ENCODE measurements at places on chromosomes 12 and 14.

GRCh38 chr12:6225630-6226001, 25.4 kb downstream of the CD9 start:
- DNase-seq = no peak

DNA sequence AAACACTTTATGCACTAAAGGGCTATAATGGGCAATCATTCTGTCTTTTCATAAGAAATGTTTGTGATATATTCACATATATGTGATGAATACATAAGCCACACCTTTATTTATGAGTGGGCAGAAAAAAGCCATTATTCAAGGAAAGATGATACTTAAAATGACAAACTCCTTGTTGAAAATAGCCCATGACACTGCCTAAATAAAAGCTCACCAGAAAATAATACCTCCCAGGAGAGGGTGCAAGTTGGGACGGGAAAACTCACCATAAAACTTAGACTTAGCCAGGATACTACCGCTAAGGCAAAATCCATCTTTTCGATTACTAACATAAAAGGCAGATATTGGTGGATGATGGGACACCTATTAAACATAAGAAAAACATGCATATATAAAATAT, 35.8 kb upstream of the BBS10 start:
- no peak for DNase-seq

GRCh38 chr12:108629824-108630476, 3.7 kb downstream of the SELPLG start:
- no peak for DNase-seq

DNA sequence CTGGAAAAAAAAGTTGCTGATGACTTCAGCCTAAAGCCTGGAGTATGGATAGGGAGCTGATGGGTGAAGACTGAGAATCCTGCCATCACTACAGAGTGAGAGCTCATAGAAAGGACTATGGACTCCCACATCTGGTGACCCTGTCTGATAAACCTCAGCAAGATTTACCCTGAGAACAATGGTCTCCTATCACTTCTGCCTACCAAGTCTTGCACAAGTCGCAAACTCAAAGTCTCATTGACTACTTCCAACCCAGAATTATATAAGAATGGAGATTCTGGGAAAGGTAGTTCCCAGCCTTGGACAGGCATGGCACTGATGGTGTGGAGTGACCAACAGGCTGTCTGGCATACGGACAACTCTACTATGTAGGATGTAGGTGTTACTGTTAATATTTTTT, 9.7 kb upstream of the MDM1 start:
- no peak for DNase-seq

DNA sequence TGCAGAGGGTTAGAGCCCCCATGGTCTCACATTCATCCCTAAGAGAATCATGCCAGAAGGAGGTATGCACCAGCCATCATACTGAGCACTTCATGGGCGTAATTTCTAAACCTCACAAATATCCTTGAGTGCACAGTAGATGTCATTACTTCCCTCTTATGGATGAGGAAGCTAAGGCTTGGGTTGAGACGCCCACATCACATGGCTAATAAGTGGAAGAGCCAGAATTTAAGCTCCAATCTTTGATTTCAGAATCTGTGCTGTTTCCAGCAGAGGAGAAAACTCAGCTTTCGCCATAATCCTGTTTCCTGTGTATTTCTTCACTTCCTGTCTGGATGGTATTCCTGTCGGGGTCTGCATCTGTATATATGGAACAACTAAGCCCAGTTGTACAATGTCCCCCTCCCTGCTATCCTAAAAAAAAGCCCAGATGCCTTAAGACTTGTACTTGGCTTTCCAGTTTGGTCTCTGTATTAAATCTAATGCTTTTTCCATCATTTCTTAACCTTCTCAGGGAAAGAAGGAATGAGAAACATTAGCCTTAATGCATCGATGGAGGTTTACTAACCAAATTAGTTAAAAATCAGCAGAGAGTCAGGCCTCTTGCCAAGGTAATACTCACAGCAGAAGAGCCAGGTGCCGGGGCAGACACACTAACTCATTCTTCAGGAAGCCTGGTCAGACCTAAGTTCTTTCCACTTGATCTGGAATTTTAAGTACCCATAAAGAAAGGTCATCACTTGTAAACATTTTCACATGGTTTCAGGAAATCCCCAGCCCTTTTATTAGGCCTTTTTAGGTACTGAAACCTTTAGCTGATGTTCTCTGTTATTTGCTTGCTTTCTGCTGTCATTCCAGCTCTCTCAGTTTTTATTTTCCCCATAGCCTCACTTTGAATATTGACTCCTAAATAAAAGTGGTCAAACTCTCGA, 5.3 kb downstream of the ISCU start:
- no peak for DNase-seq

DNA sequence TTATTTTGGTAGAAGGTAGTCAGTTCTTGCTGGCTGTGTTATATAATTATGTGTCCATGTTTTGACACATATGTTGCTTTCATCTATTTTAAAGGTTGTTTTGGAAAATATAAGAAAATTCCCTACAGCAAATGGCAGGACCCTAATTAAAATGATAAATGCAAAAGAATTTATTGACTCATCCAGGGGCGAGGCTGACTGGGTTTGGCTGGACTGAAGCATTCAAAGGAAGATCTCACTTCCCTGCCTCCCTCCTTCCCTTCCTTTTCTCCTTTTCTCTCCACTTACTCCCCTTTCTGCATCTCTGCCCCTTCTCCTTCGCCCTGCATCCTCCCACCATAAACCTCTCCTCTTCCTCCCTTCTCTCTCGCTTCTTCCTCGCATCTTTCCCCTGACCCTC, 129.6 kb downstream of the SNAPC1 start:
- DNase-seq = no peak

DNA sequence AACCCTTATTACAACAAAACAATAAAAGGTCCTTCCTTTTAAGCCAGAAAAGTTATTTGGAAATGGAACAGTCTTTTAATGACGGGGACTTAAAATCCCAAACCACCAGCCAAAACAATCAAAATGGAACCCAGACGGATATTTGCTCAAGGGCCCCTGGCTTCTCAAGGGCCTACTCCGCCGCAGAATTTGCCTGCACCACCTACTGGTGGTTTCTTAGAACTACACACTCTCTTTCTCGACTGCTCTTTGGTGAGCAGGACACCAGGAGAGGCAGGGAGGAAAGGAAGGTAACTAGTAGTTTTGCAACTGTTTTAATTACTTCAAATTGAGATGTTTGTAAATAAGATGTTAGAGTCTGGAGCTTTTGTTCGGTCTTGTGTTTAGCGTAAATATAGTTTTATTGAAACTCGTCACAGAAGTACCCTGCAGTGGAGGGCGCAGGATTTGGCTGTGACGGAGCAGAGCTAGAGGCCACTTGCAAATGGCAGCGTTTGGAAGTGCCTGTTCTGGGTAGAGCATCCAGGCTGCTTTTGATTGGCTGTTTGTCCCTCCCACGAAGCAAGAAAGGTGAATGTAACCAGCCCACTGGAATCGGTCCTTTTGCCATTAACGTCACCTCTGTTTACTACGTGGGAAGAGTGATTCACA, 238.5 kb downstream of the CACNA1C start:
- DNase-seq = peak; percentile 8

DNA sequence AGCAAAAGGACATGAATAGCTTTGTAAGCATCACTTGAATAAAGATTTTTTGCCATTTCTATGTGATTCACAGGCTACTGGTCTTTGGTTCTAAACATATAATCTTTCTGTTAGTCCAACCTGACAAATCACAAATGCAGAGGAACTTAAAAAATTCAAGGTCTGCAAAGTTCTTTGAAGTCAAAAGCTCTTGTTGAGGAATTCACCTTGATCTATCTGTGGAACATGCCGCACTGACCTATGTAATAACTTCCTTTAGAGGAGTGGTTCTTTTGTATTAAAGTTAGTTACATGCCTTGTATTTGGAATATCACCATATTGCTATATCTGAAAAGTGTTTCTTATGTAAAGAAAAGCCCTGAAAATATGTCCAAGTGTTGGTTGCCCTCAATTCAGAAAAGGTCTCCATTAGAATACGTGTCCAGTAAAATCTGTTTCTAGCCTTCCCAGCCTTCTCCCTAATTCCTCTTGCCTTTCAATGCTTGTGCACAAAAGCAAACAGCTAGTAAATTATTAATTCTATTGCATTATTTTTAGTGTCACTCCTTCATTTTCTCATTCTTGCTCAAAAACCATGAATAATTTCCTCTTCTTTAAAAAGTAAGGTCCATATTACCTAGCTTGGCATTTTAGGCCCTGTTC, 1192.8 kb downstream of the FLRT2 start:
- DNase-seq = no peak

GRCh38 chr12:19243551-19243950, 114.0 kb downstream of the PLEKHA5 start:
- DNase-seq = no peak

GRCh38 chr14:56150645-56151345, 32.6 kb downstream of the PELI2 start:
- DNase-seq = no peak

- no peak for DNase-seq
Measured at GRCh38 chr14:103045371-103045869, 11.9 kb downstream of the CDC42BPB start.

GRCh38 chr12:11580125-11580751, 69.2 kb upstream of the ETV6 start:
- DNase-seq = no peak

- DNase-seq = no peak
Measured at GRCh38 chr12:50626026-50626425, 121.2 kb downstream of the DIP2B start.

- DNase-seq = no peak
Measured at GRCh38 chr12:14283489-14284144, 81.9 kb upstream of the ATF7IP start.

DNA sequence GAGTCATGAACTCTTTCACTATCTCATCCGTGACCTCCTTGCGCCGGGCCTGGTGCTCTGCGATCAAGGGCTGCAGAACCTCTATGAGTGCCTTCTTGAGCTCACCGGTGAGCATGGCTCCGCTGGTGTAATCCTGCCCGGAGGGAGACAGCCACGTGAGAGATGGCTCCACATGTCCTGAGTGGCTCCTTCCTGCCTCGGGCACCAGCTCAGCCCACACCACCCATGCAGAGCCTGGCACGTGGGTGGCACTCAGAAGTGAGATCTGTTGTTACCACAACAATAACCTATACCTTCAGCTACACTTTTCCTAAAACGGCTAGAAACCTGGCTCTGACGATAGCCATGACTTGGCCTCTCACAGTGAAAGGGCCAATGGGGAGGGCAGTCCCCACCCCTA, 11.8 kb downstream of the SLC25A47 start:
- no peak for DNase-seq

- DNase-seq = no peak
Measured at GRCh38 chr12:59650588-59651228, 54.9 kb downstream of the SLC16A7 start.

DNA sequence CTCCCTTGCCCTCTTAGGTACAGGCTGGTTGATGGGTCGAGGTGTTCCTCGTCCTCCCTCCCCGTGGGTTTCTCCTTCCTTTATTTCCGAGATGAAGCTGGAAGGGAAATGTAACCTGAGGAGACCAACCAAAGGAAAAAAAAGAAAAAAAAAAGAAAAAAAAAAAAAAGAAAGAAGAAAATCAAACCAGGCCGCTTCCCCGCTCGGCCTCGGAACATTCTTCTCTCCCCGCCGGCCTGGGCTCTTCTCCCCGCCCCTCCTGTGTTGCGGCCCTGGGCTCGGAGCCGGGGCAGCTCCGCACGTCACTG, 1.6 kb upstream of the NFATC4 start:
- DNase-seq = no peak

DNA sequence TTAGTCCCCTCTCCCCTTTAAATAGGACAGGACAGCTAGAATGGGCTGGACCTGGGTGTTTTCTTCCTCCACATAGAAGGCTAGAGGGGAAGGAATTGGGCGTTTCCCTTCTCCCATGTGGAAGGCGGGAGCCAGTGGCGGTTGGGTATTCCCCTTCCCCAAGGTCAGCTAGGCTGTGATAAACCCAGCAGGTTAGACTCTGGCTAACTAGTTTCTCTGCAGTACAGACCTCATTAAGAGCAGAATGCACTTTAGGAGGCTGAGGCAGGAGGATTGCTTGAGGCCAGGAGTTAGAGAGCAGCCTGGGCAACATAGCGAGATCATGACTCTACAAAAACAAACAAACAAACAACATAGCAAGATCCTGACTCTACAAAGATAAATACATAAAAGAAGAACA, 92.6 kb downstream of the BEGAIN start:
- DNase-seq = no peak

DNA sequence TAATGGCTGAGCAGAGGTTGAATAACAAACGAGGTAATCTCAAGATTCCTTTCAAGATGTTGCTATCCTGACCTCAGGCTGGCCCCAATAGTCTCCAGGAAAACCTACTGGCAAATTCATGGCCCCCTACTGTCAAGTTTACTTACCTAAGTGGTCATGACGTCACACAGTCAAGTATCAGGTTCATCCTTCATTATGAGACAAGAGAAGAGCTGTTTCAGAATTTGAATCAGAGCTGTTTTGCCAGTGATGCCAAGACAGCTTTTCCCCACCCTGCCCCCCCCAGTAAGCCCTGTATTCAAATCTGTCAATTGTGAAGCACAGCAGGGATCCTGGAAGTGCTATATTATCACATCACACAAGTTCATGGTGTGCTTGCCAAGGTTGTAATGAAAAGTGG, 509.6 kb downstream of the NOVA1 start:
- no peak for DNase-seq

- DNase-seq = no peak
Measured at GRCh38 chr12:1880876-1881275, 37.6 kb downstream of the CACNA2D4 start.

GRCh38 chr12:107533218-107533617, 152.4 kb upstream of the PWP1 start:
- DNase-seq = no peak

- no peak for DNase-seq
Measured at GRCh38 chr14:55582746-55583145, 2.7 kb downstream of the KTN1 start.

- no peak for DNase-seq
Measured at GRCh38 chr12:116015525-116015924, 262.0 kb downstream of the MED13L start.

DNA sequence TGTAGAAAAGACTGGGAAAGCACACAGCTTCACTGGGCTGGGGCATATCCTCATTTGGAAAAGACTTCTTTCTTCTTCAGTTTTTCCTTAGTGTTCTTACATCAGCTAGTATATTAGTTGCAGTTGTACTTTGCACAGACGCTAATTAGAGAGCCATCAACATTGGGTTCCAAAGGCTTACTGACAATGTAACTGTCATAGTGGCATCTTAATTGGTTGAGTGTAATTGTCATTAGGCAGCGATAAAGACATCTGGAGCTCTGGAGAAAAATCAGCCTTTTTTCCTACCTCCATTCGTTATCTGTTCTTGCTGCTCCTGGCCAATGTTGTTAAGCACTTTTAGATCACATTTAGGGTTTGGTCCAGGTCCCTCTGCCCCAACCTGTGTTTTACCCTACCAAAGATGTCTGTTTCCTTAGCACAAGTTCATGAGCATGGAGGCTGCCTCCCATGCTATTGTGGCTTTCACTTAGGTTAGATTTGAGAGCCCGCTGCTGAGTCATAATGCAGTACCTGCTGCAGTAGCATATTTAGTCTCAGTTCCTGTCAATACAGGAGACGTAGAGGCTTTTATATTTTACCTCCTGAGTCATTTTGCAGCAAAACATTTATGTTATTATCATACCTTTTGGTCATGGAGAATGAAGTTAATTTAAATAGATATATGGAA, 49.2 kb downstream of the FBXW8 start:
- DNase-seq = no peak

All from CD4-positive, alpha-beta T cell (primary cell).